ENCODE measurements at places on chromosomes 7 and 10.

DNA sequence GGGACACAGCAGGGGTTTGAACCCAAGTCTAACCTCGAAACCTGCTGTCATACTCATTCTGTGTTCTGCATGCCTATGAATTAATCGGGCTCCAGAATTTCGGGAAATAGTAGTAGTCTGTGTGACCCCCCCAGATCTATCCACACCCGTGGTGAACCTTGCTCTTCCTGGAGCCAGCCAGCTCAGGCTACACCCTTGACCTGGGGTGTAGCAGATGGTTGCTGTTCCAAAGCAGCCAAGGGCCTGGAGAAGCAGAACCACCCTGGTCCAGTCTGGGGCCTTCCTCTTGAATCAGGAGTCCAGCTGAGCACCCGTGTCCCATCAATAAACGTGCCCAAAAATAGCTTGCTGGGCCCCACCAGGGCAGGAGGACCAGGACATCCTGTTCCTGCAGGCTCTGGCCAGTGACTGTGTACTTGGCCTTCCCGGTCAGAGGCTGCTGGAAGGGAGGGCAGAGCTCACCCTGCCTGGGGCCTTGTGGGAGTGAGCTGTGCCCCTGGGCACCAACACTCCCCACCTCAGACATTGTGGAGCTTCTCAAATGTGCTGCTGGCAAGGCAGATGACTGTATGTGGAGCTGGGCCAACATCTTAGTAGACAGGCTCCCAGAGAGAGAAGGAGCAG, 101.2 kb upstream of the ZNF716 start:
- DNase-seq = no peak

- DNase-seq = no peak
Observed at GRCh38 chr10:127272076-127272475, 75.7 kb upstream of the INSYN2A start.

- DNase-seq = no peak
Observed at GRCh38 chr10:20372748-20373147, 524.4 kb downstream of the NEBL start.

DNA sequence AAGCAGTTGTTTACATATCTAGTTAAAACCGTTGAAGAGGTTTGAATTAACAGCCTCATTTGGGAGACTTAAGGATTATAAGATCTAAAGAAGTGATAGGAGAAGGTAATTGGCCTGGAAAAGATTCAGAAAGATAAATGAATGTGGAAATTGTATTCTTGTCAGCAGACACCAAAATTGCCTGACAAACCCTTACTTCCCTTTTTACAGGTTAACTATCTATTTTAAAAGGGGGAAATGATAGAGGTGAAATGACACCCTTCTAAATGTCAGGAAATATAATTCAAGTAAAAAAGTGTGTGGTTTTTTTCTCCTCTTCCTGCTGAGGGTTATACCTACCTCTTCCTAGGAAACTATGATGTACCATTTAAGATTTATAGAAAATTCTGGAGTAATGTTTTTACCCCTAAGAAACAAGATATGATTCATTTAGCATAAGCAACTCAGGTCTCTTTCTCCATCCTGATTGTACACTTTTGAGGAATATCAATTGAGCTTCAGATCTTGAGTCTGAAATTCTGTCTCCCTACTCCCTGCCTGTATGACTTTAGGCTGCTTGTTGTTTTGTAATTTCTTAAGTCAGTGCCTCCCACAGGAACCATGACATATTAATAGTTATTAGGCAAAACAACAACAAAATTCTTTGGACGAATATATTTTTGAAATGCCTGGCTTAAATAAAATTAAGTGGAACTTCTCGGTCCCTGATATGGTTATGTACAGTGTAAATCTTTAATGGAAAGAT, 250.4 kb downstream of the RNLS start:
- DNase-seq = no peak
